T-helper 2 cell (primary cell): ENCODE measurements at places on chromosomes 7 and 10.

GRCh38 chr7:80095545-80095944 is 39.1 kb upstream of the GNAI1 start:
- DNase-seq: no peak

- DNase-seq: no peak
These were observed 34.1 kb downstream of the GET4 start for GRCh38 chr7:910441-910861.

DNA sequence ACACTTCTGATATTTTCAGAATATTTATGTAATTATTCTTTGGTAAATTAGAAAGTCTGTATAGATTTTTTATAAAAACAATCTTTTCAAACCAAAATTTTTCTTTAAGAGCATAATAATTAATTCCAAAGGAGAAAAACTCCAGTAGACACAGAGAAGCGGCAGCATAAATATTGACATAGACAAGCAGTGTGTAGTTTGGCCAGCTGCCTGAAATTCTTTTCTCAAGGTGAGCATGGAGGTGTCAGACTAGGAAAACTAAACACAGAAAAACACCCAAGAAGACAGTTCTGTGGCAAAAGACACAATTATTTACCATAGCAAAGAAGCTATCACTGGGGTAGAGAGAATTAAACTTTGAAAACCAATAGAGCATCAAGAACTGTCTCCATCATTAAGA is 82.4 kb downstream of the KLF6 start:
- DNase-seq: no peak

DNA sequence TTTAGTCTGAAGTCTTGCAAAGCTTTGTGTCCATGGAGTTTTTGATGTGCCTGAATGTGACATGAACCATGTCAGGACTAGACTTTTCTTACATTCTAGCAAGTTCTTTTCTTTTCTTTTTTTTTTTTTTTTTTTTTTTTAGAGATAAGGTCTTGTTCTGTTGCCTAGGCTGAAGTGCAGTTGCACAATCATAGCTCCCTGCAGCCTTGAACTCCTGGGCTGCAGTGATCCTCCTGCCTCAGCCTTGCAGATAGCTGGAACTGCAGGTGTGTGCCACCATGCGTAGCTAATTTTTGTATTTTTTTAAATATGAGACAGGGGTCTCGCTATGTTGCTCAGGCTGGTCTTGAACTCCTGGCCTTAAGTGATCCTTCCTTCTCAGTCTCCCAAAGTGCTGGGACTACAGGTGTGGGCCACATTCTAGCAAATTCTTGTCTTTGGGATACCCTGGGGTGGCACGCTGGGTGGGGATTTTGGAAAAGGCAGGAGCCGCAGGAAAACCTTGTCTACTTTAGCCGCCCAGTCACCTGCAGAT is 152.8 kb downstream of the SVIL start:
- no peak for DNase-seq

- DNase-seq: no peak
These were observed 48.0 kb downstream of the JCAD start for GRCh38 chr10:30011396-30011795.
